ENCODE measurements at places on chromosomes 11 and 22.
A peak's percentile ranks its signal among the peaks of the same experiment; 100 is the strongest.

DNA sequence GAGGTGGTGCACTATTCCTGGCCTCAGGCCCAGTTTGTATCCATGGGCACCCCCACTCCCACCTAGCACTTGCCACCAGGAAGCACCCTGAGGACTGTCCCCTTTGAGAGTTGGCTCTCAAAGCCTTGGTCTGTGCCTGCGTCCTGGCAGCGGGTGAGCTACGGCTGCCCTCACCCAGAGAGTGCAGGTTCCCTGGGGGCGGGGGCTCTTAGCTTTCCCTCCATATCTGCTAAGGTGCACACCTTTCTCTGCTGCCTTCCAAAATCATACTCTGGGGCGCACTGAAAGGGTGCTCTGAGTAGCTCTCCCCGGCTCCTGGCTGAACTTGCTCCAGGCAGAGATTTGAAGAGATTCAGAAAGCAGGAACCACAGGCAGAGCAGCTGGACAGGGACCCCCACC lies 7.1 kb downstream of the KCNQ1 start:
- DNase-seq, result no peak

DNA sequence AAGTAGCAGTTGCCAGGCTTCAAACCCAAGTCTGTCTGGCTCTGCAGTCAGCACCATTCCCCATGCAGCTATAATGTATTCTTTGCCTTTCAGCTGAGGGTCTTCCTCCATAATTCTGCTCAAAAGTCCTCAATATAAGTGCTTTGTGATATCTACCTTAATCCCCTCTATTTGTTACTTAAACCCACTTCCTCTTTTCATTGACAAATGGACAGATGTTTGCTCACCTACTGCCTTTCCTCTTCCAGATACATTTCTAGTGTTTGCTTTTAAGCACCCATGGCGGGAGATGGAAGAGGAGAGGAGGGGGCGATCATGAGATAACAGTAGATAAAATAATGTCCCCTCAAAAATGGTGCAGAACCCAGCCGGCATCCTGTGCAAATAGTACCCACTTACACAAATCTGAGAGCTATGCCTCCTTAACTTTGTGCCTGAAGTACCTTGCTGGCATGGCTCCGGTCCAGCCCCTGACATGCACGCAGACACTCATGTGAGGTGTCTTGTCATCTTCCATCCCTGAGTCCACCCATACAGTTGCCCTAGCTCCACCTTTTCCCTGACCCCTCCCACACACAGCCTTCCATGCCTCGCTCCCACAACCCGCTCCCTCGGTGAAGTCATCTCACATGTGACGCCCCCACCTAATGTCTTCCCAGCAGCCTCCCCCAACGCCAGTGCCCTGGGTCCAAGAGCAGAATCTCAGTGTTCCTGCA lies 109.6 kb downstream of the TRIM29 start:
- no peak for DNase-seq

DNA sequence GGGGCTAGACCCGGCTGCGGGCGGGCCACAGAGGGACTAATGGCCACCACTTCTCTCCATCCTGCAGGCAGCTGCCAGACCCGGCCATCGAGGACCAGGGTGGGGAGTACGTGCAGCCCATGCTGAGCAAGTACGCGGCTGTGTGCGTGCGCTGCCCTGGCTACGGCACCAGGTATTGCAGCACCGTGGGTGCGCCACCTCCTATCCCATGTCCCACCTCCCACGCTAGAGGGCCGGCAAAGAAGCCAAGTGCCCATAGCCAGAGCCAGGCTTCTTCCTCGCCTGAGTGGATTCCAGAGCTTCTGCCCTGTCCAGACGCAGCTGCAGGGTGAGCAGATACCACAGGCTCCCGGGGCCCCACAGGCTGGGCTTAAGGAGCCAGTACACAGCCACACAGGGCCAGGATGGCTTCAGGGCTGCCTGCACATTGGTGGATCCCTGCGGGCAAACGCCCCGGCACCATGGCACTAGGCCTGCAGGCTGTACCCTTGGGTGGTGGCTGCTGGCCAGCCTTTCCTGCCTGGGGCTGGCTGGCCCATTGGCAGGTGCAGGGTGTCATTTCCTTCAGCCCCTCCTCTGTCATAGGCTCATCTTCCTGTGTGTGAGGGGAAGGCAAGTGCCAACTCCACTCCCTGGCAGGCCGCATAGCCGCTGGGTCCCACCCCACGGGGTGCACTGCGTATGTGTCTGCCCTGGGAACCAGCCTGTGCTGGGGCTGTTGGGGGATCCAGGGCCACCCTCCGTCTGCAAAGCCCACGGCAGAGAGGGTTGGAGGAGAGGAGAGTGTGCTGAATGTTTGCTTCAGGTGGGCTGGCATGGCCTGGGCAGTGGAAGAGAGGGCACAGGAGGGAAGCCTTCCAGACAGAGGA lies 16.5 kb upstream of the DGCR8 start:
- no peak for DNase-seq

DNA sequence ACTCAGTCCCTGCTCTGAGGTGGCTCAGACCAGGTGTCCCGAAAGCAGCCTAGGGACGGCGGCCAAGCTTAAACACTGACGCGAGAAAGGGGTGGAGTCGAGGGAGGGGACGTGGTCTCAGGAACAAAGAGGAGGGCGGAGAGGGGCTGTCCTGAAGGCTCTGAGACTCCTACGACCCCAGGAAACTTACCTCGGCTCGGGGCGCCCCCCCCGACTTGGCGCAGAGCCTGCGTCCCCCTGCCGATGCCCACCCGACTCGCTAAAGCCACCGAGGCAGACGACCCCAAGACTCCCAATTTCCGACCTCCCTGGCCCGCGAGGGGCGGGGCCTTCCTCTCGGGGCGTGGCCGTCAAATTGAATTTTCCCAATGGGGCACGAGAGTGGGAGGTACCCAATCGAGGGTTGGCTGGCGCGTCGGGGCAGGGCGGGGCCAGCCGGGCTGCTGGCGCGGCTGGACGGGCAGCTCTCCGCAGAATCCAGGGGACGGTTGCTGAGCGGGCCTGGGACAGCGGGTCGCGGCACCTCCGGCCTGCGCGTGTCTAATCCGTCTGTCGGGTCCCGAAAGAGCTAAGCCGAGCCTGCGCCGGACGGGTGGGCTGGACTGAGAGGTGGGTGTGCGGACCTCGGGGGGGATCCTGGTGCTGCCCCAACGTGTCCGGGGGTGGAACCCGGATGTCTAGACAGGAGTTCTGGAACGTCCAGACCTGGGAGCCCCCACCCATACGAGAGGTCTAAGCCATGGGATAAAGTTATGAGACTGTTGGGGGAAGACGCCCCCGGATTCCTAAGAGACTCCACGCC lies at the start of gene SMTN:
SMTN (plus strand) TSS at position 471 of the 802 bp plus-strand sequence. CDS start 1,941 bp downstream, outside the sequence.
- DNase-seq, result peak; percentile 79

DNA sequence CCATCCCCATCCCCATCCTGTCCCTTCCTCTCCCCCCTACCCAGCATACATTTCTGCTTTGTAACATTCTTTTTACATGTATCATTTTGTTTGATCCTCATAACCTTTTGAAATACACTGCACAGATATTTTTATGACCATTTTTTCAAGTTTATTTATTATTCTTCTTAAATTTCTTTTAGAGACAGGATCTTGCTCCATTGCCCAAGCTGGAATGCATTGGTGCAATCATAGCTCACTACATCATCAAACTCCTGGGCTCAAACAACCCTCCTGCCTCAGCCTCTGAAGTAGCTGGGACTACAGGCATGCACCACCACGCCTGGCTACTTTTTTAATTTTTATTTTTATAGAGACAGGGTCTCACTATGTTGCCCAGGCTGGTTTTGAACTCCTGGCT lies 99.4 kb upstream of the AKIP1 start:
- DNase-seq, result no peak

DNA sequence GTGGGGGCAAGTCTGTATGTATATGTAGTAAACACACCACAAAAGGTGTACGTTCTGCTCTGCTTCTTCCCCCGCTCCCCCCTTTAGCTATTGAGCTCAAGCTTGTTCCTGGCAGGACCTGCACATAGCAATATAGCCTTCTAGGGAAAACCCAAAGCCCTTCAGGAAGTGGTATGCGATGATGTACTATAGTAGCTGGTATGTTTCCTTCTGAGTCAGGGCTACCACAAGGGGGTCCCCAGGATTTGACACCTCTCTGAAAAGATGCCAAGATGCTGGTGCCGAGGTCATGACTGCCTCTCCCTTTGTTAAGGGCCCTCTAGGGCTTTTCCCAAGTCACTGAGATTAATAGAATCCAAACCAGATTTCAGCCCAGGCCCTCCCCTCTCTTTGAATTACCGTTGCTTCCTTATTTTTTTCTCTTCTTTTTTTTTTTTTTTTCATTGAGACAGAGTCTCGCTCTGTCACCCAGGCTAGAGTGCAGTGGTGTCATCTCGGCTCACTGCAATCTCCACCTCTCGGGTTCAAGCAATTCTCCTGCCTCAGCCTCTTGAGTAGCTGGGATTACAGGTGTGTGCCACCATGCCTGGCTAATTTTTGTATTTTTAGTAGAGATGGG lies 268.4 kb downstream of the ETS1 start:
- no peak for DNase-seq

DNA sequence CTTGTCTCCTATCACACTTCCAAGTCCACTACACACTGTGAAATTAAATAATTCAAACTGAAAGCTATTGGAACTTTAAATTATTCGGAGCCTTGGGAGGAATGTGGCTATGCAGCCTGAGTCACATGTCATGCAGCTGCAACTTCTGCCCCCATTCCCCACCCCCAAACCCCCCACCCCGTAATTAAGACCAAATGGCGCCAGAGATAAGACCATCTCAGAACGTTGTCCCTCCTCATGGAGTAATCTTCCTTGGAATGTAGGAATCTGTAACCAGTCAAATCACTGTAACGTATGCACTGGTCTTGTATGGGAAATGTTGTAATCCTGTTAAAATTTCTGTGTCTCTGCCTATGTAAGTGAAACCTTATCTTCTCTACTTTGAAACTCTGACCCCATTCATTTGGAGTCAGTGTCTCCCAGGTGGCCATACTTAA lies 37.0 kb downstream of the GAB2 start:
- DNase-seq, result peak; percentile 25

DNA sequence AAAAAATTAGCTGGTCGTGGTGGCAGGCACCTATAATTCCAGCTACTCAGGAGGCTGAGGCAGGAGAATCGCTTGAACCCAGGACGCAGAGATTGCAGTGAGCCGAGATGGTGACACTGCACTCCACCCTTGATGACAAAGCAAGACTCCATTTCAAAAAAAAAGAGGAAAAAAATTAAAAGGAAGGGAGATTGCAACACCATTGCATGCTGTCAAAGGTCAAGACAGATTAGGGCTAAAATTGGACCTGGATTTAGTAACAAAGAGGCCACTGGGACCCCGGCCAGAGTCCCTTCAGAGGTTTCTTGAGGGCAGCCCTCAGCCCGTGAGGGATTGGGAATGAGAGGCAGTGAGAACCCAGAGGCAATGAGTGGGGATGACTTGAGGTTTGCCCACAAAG lies 8.2 kb upstream of the MAFF start:
- no peak for DNase-seq

DNA sequence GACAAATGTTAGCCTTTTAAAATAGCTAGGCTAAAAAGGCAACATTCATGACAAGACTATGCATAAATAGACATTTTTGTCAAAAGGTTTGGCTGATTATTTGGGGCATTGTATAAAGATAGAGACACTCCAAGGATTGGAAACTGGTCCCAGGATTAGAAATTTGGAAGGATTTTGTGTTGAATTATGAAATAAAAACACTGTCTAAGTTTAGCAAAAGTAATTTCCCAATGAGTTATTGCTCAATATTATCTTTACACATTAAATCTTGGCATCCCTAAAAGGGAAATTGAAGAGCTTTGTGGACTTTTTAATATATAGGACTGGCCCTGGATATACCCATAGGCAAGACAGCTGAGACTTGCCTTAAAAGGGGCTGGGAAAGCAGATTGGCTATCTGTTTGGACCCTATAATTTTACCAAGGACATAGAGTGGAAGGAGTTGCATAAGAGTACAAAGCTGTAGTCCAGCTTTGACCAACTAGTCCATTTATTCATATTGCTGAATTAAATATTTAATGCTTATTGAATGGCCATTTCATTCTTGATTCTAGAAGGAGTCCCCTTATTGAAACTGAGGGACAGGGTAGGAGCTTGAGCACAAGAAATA lies 382.7 kb downstream of the METTL15 start:
- DNase-seq, result no peak

GRCh38 chr11:71238285-71238875 lies 14.0 kb downstream of the SHANK2 start:
- DNase-seq, result no peak

DNA sequence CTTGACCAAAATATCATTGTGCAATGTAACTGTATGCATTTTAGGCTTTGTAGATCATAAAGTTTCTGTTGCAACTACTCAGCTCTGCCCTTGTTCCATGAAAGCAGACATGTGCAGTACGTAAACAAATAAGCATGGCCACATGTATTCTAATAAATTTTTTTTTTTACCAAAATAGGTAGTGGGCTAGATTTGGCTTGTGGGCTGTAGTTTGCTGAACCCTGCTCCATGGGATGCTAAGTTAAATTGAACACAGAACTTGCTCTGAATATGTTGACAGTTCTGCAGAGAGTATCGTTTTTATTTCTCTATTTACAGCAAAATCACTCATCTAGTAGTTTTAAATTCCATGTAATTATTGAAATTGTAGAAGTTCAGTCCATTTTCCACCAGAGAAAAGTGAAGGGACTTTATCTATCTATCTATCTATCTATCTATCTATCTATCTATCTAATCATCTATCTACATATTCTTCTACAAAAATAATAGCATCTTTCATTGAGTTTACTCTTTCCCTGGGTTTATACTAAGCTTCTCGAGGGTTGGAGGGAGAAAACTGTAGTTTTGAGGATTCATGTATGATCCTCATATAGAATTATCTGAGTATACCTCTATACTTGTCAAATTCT lies 9.5 kb upstream of the OOSP4A start:
- DNase-seq, result no peak

DNA sequence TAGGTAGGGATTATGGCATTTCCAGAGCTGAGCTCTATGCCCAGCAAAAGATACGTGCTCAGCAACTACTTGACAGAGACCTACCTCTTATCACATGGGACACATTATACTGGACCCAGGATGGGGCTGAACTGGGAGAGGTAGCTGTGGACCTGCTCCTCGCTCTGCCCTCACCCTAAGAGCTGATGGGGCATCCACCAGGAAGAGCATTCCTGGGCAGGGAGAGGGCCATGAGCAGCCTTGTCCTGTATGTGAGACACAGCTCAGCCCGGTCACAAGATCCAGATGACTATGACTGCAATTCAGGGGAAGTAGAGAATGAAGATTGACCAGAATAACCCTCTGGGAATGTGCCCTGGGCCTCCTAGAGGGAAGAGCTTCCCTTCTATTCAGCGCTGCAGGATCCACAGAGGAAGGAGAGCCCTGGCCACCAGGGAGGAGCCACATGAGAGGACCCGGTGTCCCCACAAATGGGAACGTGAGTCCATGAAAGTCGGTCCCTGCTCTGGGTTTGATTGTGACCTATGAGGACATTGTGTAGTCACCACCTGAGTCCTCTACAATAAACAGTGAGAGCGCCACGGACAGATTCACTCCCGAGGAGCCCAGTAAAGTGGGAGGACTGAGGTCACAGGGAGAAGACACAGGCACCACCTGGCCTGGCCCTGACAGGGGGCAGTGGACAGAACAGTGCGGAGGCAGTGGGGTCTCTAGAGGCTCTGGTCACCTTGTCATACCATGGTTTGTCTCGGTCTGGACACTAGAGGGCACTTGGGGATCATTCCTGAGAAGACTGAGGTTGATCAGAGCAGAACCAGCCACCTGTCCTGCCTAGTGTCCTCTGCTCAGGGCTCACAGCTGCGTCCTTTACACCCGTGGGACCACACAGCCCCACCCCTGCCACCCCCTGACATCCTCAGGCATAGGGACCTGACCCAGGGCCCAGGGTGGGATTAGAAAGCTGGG lies 99.5 kb downstream of the ZNF280B start:
- DNase-seq, result no peak

- no peak for DNase-seq
These were observed 498.2 kb downstream of the KCNA4 start for GRCh38 chr11:29518389-29519174.

GRCh38 chr11:30210357-30210756 lies 20.5 kb upstream of the FSHB start:
- no peak for DNase-seq

Measured in HFFc6 (cell line).